ENCODE measurements at places on chromosomes 7 and 10.

DNA sequence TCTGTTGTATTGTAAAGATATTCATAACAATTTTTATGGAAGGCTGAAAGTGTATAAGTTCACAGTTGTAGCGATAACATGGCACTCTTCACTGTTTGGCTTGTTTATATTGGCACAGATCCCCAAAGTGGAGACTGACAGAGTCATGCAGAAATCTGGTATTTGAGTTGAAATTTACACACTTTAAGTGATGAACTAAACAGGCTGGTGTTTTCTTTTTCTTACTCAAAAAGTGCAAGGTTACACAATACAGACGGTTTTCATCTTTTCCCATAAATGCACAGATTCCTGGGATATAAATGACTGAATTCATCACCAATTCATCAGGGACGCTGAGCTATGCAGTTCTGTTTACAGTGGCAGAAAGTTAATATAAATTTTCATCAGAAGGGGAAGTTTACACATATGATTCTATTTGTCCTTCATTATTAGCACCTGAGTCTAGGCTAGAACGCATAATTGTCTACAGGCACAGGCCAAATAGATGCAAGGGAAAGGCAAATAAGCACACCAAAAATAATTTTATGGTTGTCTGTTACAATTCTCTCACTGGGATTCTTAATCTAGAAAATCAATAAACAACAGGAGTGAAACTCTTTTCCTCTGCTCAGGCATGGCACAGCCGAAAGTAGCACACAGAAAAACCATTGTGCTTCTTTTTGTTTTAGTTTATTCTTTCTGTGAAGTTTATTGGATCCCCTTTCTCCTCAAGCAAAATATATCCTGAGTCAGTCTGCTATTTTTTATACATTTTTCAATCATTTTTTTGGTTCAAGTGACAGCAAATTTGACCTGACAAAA, 88.0 kb downstream of the FOXP2 start:
- no peak for DNase-seq

DNA sequence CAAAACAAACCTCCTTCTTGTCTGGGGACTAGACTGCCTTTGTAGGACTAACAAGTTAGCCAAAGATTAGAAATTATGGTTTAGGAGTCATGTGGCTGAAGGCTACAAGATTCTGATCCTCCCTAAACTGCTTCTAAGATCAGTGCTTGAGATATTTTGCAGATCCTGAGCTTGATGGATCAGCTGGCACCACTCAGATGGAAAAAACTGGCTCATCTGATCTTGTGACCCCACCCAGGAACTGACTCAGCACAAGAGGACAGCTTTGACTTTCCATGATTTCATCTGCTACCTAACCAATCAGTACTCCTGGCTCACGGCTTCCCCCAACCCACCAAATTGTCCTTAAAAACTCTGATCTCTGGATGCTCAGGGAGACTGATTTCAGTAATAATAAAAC, 271.5 kb upstream of the TAC1 start:
- DNase-seq = no peak

- no peak for DNase-seq
These were observed 54.5 kb downstream of the COL1A2 start for GRCh38 chr7:94449151-94449725.

DNA sequence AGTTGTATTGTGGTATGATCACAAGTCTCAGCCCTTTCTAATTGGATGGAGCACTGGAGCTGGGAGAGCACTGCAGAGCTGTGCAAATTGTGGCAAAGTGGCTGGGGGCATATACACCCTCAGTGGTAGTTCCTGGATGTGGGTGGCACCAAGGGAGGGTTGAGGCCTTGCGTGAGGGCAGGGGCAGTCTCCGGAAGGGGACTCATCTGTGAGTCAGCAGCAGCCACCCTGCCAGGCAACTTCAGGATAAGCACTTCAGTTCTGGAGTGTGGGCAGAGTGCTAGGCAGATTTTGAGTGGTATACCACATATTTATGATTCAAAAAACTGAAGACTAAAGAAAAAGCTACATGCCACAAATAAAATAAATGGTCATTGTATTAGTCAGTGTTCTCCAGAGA, 210.5 kb downstream of the ETV1 start:
- no peak for DNase-seq

DNA sequence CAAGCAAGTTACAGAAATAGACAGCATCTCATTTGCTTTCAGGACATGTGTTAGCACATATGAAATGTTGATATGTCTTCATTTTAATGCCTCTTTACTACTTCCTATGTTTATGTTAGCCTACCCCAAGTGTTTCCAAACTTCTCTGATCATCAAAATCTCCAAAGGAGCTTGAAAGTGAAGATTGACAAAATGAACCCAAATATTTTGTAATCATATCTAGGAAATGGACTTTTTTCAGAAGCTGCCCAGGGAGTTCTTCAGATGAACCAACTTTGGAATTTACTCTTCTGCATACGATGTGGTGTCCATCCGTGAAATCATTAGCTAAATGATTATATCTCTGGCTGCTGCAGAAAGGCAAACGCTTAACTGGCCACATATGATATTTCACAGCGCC, 101.2 kb upstream of the AOAH start:
- no peak for DNase-seq

GRCh38 chr7:51680594-51681399, 364.2 kb upstream of the COBL start:
- DNase-seq = no peak

GRCh38 chr7:38178695-38179344, 775 bp downstream of the STARD3NL start:
- DNase-seq = peak; percentile 17

GRCh38 chr7:41674505-41675023, 28.3 kb downstream of the INHBA start:
- no peak for DNase-seq

DNA sequence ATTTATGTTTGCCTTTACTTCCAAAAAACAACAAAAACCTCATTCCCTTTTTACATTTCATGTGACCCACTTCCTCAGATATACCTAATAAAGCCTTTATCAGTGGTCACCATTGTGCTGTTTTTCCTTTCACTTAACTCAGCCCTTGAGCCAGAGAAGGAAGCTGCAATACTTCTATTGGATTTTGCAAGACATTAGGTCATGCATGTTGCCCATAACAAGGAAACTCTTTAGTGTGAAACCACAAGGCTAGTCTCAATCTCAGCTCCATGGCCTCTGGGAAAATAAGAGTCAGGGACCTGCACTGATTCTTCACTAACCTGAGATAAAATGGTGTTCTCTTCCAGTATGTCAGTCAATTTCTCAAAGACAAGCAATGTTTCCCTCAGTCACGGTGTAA, 27.8 kb downstream of the STEAP4 start:
- DNase-seq = no peak

DNA sequence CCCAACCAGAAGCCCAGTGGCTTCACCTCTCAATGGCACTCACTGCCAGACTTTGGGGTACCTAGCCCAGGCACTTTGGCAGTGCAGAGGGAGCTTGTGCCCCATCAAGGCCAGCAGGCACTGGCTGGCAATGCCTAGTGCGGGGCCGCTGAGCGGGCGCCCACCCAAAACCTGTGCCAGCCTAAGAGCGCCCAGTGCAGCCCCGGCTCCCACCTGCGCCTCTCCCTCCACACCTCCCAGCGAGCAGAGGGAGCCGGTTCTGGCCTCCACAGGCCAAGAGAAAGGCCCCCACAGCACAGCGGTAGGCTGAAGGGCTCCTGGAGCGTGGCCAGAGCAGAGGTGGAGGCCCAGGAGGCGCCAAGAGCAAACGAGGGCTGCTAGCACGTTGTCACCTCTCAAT, 930.8 kb downstream of the IPMK start:
- no peak for DNase-seq

DNA sequence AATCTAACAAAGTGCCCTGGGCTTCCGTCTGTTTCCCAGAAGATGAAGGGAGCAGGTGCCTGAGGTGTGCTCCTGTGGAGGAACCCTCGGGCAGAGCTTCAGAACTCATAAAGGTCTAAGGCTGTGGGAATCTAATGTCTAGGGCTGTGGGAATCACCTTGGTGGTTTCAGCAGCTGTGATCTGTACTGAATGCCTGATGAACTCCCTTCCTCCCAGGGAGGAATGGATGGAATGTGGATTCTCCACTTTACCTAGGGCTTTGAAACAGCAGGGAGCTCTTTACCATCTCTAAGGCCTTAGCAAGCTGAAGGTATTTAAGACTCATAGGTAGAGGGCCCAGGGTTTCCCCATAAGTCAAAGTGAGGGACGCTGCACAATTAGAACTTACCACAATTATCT, 36.0 kb upstream of the SEMA3E start:
- DNase-seq = no peak

- DNase-seq = no peak
These were observed 116.2 kb upstream of the AFAP1L2 start for GRCh38 chr10:114520453-114520852.

DNA sequence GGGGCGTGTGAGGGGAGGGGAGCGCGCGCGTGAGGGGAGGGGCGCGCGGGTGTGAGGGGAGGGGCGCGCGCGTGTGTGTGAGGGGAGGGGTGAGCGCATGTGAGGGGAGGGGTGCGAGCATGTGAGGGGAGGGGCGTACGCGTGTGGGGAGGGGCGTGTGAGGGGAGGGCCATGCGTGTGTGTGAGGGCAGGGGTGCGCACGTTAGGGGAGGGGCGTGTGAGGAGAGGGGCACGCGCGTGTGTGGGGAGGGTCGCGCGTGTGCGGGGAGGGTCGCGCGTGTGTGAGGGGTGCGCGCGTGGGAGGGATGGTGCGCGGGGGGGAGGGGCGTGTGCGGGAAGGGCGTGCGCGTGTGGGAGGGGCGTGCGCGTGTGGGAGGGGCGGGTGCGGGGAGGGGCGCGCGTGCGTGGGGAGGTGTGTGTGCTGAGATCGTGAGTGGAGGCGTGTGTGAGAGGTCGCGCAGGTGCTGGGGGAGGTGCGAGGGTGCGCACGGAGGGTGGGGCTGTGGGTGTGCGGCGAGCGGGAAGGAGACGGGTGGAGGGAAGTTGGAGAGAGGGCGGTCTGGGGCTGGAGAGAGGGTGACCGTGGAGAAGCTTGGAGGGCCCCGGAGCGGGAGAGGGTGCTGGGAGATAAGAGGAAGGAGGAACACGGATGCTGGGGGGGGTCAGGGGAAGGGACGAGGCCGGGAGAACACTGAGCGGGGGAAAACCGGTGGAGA, 19.7 kb downstream of the MXI1 start:
- DNase-seq = peak; percentile 49

GRCh38 chr7:12890586-12890985, 203.2 kb downstream of the ARL4A start:
- DNase-seq = no peak

GRCh38 chr7:55202150-55202913, 162.8 kb upstream of the LANCL2 start:
- no peak for DNase-seq

GRCh38 chr7:10908600-10908999, 65.1 kb upstream of the PHF14 start:
- DNase-seq = no peak

DNA sequence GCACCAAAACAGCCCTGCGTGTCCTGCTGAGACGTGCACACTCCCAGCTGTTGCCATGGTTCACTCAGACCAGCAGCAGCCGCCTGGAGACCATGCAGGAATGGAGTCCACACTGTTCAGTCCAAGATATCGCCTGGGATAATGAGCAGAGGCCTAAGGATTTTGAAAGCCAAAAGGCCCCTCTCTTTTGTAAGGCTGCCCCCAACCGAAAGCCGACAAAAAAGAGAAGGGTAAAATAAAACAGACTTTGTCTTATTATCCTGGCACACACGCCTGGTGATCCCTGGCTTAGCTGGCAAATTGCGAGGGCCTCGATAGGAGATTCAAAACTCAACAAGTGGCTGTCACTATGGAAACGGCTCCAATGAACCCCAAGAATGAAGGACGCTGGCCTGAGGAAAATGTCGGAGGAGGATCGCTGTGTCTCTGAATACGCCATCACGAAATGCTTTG, 263.6 kb downstream of the SKIDA1 start:
- DNase-seq = peak; percentile 17

GRCh38 chr7:54841772-54842697, 83.0 kb upstream of the SEC61G start:
- no peak for DNase-seq

All from hippocampal formation (tissue), 2 donors.